ENCODE measurements at places on chromosomes 16 and 17.
A peak's percentile ranks its signal among the peaks of the same experiment; 100 is the strongest.

GRCh38 chr17:6064868-6065267 is 5.3 kb upstream of the WSCD1 start:
- no peak for DNase-seq

- no peak for DNase-seq
Measured at GRCh38 chr16:83021045-83021444, 394.3 kb downstream of the CDH13 start.

- DNase-seq = no peak
Measured at GRCh38 chr16:54921206-54921824, 9.3 kb upstream of the IRX5 start.

DNA sequence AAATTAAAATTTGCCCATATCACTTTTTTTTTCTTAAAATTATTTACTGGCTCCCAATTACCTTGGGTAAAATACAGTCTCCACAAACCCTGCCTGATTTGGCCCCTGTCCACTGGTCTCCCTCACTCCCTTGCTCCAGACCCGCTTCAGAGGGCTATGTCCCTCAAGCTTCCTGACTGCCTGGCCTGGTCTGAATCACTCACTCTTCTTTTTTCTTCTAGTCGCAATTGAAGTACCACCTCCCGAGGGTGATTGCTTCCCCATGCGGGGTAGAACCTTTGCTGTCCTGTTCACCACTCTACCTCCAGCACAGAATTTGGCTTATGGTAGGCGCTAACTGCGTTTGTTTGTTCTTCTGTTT is 598 bp upstream of the PGAP3 start:
- no peak for DNase-seq

DNA sequence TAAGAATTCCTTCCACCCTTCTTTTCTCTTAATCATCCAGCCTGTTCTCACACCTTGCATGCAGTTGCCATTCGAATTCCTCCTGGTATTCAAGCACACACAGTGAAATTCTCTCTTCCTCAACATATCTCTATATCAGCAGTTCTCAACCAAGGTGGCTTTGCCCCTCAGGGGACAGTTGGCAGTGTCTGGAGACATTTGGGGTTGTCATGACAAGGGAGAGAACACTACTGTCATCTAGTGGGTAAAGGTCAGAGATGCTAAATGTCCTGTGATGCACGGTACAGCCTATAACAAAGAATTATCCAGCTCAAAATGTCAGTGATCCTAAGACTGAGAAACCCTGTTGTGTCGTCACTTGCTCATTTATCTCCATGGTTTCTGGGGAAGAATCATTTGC is 94.8 kb upstream of the CPHXL start:
- no peak for DNase-seq

GRCh38 chr16:87493608-87494280 is 920 bp upstream of the ZCCHC14 start:
- no peak for DNase-seq

DNA sequence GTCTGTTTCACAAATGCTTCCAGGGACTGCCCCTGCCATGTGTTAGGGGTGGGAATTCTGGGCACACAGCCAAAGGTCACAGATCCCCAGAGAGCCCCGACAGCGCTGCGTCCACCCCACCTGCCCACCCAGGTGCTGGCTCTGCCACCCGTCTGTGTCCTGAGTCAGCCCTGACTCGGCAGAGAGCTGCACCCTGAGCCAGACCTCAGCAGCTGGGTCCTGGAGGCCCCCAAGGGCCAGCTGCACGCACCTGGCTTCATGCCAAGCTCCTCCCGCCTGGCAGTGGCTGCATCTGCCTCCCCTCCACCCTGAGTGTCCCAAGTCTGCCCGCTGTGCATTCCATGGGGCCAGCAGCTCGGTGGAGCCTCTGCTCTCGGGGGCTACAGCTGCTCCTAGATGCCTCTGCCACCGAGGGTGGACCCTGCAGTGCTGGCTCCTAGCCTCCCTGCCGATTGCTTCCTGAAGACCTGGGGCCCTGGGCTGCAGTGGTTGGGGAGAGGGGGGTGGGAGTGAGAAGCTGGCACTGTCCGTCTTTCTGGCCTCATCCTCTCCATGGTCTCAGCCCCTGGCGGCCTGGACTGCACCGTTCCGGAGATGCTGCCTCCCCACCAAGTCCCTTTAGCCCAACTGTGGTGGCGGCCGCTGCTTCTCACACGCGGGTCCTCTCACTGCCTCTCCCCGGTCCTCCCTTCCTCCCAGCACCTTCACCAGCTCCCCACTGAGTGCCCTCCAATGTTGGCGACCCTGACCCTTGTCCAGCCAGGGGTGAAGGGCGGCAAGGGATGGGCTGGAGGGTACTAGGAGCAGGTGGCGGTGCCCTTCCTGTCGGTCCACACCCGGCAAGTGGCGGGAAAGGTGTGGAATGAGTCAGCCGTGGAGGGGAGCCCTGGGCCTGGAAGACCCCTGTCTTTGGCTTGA is 3.0 kb downstream of the SECTM1 start:
- peak; percentile 88 for DNase-seq

- DNase-seq = peak; percentile 58
Measured at GRCh38 chr16:67260426-67261063, 11.8 kb downstream of the SLC9A5 start.

GRCh38 chr16:88881007-88881615 is 14.7 kb upstream of the PABPN1L start:
- DNase-seq = no peak

- DNase-seq = peak; percentile 21
Measured at GRCh38 chr17:40139566-40140058, 725 bp upstream of the CASC3 start.

GRCh38 chr17:45265821-45266220 is 3.9 kb upstream of the SPATA32 start:
- DNase-seq = no peak

DNA sequence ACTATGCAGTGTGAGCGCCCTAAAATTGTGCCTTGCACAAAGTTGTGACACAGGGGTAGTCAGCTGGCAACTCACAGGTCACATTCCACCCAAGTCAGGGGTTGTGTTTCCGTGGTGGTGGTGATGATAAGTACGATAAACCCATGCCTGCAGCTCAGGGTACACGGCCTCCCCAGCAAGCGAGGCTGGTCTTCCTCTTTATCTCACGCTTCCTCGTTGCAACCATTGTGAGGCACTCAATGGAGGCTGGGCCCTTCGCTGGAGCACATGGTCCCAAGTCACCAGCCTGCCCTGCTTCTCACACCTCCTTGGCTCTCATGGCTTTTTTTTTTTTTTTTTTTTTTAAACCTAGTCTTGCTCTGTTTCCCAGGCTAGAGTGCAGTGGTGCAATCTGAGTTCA is 307.5 kb downstream of the CPPED1 start:
- DNase-seq = no peak

GRCh38 chr17:50583641-50584040 is 23.1 kb downstream of the CACNA1G start:
- no peak for DNase-seq

DNA sequence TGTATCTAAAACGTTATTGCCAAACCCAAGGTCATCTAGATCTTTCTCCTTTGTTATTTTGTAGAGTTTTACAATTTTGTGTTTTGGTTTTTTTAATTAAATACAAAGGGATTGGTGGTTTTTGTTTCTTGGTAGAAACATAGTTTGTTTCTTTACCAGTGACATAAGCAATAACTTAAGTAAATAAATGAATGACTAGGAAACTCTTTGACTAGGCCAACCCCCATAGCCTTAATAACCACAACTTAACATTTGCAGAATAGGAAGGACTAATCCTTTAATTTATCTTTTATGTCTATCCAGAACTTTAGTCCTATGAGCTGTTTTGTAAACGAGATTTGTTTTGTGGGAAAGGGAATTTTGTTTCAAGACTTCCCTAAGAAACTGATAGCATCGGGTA is 162.5 kb downstream of the PRKCA start:
- no peak for DNase-seq

DNA sequence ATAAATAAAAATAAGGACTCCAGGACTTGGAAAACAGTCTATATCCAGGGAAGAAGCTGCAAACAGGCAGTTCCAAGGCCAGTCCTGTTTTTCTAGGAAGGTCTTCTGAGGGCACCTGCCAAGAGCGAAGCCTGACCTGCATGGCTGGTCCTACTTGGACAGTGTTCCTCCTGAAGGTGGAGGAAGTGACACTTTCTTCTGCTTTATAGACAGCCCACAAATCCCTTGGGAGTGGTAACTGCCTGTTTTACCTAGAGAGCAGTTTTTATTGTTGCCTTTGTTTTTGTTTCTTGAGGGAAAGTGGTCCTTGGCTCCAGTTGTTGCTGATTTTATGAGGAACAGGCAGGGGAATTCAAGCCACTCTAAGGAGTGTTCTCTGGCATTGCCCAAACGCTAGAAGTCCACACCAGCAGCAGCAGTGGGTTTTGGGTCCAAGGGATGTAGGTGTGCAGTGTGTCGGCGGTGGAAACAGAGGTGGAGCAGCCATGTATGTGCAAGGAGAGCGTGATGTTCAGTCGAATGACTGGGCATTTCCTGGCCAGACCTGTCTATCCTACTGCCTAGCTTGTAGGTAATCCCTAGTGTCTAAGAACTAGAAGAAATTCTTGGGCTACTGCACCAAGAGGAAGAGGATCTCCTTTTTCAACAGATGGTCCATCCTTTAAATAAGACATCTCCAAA is 35.3 kb downstream of the LDHD start:
- no peak for DNase-seq

DNA sequence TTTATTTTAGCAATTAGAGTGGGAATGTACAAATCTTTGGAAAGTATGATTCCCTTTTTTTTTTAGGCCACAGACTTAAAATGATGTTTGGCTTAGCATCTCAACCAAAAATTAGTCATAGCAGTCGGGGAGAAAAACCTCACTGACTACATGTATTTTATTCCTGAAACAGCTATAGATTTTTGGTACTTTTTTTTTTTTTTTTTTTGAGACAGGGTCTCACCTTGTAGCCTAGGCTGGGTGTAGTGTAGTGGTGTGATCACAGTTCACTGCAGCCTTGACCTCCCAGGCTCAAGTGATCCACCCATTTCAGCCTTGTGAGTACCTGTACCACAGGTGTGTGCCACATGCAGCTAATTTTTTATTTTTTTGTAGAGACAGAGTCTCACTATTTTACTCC is 23.4 kb downstream of the RNFT1 start:
- no peak for DNase-seq

- no peak for DNase-seq
Measured at GRCh38 chr16:85623997-85624601, 11.0 kb downstream of the GSE1 start.

DNA sequence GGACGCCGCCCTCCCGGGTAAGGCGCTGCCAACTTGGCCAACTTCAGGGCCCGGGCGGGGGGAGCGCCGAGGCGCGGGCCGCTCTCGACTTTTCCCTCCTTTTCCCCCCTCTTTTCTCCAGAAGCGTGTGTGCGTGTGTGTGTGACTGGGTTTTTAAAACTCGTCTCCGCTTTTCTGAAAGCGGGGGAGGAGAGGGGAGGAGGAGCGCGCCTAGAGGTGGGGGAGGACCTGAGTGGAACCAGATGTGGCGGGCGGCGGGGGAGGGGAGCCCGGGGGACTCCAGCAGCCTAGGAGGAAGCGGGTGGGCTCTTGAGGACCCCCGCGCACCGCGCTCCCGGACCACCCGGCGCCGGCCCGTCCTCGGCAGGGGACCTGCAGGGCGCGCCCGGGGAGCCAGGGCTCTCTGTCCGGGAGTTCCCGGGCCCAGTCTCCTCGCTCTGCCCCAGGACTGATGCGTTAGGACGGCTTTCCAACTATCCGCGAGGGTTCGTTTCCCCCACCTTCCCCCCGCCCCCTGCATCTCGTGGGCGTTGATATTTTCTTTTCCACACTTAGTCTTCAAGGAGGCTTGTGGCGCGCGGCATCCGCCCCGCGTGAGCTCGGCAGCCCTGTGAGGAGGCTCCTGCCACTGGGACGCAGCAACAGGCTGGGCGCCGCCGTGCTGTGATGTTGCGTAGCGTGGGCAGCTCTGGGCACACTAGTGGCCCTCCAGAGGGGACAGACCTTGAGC is 599 bp downstream of the MRC2 start:
- peak; percentile 94 for DNase-seq

GRCh38 chr16:27332105-27332504 is 18.3 kb downstream of the IL4R start:
- peak; percentile 53 for DNase-seq

DNA sequence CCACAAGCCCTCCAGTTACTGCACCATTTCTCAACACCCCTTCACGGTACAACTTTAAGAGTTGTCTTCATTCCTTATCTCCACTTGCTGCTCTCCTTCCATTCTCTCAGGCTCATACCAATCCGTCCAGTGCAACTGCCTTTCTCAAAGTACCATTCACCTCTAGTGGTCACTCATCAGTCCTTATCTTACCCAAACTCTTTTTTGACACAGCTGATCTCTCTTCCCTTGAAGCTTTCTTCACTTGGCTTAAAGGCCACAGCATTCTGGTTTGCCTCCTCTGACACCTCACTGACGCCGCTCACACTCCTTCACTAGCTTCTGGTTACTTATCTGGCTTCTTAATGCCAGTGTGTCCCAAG is 24.9 kb downstream of the UBE2G1 start:
- DNase-seq = no peak

GRCh38 chr17:38454532-38454931 is 26.3 kb downstream of the ARHGAP23 start:
- DNase-seq = peak; percentile 83

GRCh38 chr17:74347646-74348045 is 14.0 kb downstream of the BTBD17 start:
- no peak for DNase-seq

DNA sequence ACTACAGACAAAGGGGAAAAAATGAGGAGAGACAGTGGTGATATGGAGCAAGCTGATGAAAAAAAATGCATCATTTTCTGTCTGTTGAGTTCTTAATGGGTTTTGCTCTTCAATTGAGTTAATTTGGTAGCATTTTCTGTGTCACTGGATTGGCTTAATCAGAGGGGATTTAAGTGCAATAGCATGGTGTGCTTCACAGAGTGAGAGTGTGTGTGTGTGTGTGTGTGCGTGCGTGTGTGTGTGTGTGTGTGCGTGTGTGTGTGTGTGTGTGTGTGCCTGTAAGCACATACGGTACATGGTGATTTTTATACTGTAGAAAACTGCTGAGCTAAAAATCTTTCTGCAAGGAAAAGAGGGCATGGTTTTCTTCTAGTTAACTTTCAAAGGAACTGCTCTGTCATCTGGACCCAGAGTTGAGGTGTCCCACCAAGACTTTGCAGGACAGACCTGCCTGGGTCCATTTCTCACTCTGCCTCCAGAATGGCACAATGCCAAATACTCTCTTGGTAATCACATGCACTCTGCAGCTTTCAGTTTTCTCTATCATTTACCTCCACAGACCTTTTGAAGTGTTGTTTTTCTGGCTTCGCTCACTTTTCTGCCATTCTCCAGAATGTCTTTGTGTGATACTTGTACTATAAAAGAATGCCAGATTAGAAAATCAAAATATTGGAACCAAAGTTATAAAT is 952.6 kb upstream of the SOX9 start:
- DNase-seq = no peak

GRCh38 chr16:19748389-19749168 is 30.5 kb downstream of the IQCK start:
- peak; percentile 50 for DNase-seq

DNA sequence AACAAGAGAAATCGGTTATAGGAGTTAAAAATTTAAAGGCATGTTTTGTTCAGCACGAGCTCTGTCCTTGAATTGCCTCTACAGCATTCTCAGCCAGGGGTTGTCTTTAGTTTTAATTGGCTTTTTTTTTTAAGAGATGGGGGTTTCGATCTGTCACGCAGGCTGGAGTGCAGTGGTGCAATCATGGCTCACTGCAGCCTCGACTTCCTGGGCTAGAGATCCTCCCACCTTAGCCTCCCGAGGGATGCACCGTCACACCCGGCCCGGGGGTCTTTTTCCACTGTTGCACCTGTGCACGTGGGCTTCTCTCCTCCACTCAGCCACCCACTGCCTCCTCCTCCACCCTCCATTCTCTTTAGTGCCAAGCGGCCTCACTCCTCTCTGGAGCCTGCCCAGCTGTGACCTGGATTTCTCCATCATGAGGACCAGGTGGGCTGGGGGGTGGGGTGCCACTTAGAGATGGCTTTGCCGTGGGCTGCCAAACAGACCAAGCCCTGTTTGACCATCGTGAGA is 106.8 kb upstream of the SEC14L1 start:
- no peak for DNase-seq

Data from muscle of leg (tissue), 16 donors.